Lung (tissue), 17 donors: ENCODE measurements at places on chromosomes 2 and 18. TPM values are rescaled to one million over a fixed set of nuclear protein-coding genes. Genes with fewer than 3 reads are reported as not detected.

CTNNA2 gene
- 0.37 TPM for total RNA-seq

DNA sequence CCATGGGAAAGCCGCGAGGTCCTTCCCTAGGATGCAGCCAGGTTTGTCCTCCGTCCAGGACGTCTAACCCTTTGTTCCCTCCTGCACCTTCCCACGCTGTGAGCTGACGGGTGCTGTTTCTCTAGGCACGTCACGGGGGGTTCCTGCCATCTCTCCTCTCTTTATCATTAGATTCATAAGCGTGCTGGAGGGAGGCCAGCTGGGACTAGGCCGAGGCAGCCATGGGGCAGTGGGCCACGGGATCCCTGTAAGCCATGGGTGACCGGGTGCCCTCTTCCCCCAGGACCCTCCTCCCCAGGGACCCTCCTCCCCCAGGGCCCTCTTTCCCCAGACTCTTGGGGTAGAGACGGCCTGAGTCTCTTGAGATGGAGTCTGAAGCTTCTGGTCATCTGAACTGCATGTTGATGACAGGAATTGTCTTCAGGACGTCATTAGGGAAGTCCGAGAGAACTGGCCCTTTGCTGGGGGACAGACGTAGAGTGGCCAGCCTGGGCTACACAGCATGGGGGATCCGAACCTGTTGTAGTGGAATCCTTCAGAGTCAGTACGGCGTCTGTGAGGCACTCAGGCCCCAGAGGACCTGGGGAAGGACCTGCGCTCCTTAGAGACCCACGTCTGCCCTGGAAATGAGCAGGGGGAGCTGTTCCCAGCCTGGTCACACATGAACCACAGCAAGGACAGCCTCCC is 108.1 kb downstream of the TPO start:
- H3K27ac ChIP-seq = no peak overlapping the region
- no peaks in the 10 kb centered on the region for H3K36me3 ChIP-seq
- no peak for DNase-seq
- H3K4me1 ChIP-seq = no peaks in the 10 kb centered on the region
- H3K4me3 ChIP-seq = no peak overlapping the region
- H3K27me3 ChIP-seq = peaks cover 3% of the 10 kb centered on the region

NEU4 gene
- total RNA-seq = 0.43 TPM

SMYD1 gene
- total RNA-seq = 0.20 TPM

RAMP1 gene
- 10.5 TPM for total RNA-seq

- DNase-seq = no peak
- H3K4me3 ChIP-seq = no peak overlapping the region
- H3K4me1 ChIP-seq = no peaks in the 10 kb centered on the region
- no peaks in the 10 kb centered on the region for H3K36me3 ChIP-seq
- no peaks in the 10 kb centered on the region for H3K27me3 ChIP-seq
These were observed 9.2 kb upstream of the CCDC141 start for GRCh38 chr2:179059026-179059700.

ABCG8 gene
- total RNA-seq = not detected

DNA sequence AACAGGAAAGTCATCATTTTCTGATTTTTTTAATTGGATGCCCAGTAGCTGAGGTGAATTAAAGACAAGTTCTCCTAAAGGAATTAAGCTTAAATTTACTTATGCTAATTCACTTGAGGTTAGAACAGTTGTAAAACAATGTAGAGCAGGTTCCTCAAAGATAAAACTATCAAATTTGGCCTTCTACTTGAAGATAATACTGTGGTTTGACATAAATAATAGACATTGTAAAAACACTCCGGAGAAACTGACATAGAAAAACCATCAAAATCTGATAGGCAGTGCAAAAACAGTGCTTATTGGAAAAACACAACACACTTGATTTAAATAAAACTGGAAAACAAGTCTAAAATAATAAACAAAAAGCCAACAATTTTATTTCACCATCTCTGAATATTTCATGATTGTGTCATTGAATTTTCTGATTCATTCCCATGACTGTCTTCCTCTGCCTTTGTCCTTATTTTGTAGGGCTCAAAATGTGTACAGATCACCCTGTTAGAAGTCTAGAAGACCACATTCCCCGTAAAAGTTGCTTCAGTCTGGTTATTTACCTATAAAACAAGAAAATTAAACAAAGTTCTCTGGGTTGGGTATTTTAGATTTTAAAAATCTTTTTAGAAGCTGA is 28.3 kb upstream of the SLC40A1 start:
- H3K4me3 ChIP-seq = no peak overlapping the region
- no peak for DNase-seq
- no peaks in the 10 kb centered on the region for H3K36me3 ChIP-seq
- peaks cover 15% of the 10 kb centered on the region for H3K4me1 ChIP-seq
- no peak overlapping the region for H3K27ac ChIP-seq
- H3K27me3 ChIP-seq = no peaks in the 10 kb centered on the region

DNA sequence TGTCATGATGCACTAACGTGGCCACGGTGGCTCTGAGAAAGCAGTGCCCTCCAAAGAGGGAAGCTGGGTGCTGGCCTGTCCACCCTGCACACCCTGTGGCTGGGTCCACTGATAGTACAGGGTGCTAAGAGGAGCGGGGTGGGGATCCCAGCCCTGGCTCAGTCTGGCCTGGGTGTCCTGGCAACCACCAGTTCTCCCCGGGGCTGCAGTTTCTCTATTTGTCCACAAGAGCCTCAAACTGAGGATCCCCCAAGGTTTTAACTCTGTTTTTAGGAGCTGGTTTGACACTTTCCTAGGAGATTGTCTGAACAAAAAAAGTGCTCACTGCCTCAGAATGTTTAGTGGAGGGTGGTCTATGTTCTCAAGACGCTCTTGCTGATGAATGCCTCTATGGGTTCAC is 29.0 kb downstream of the EDAR start:
- H3K36me3 ChIP-seq = no peaks in the 10 kb centered on the region
- H3K4me3 ChIP-seq = no peak overlapping the region
- H3K27me3 ChIP-seq = no peaks in the 10 kb centered on the region
- H3K27ac ChIP-seq = no peak overlapping the region
- DNase-seq = no peak
